ENCODE measurements at places on chromosomes 13 and 19. TPM values are rescaled to one million over a fixed set of nuclear protein-coding genes. Genes with fewer than 3 reads are reported as not detected.

GRCh38 chr19:682678-683320 lies 6.6 kb downstream of the FSTL3 start:
- no peak for DNase-seq

Gene STARD13
- total RNA-seq: 31.9 TPM

DNA sequence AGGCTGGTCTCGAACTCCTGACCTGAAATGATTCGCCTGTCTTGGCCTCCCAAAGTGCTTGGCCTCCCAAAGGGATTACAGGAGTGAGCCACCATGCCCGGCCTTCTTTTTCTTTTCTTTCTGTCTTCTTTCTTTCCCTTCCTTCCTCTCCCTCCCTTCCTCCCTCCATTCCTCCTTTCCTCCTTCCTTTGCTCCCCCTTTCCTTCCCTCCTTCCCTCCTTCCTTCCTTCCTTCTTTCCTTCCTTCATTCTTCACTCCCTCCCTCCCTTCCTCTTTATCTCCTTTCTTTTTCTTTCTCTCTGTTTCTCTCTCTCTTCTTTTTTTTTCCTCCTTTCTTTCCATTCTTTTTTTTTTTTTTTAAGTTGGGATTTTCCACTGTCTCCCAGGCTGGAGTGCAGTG lies 12.1 kb downstream of the C3 start:
- no peak for DNase-seq

DNA sequence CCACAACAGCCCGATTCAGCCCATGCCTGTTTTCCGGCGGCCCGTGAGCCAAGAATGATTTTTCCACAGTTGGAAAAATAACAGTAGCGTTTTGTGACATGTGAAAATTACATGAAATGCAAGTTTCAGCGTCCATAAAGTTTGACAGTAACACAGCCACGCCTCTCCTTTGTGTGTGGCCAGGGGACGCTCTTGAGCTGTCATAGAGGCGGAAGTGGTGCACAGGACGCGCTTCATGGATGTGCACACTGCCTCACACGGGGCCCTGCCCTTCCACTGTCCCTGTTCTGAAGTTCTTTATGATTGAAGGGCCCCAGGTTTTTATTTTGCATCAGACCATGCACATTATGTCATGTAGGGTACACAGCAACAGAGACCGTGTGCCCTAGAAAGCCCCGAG lies 12.4 kb upstream of the ELAVL1 start:
- DNase-seq: no peak

Gene CBY2
- total RNA-seq: not detected

Gene INSL3
- total RNA-seq: not detected

DNA sequence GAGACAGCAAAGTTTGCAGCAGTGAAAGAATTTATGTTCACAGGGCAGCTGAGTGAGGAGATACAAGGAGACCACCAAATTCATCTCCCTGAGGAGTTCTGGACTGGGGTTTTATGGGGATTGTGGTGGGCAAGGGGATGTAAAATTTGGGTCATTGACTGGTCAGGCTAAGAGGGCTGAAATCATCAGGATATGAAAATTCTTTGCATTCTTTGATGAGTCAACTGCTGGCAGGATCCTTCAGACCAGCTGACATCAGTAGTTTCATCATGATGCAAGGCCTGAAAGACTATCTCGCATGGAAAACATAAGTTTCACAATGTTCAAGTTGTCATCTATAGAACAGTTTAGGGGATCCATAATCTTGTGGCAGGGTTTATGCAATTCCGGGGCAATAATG lies 869.5 kb upstream of the PCDH9 start:
- peak; percentile 73 for DNase-seq

Gene ZNF610
- not detected for total RNA-seq

- DNase-seq: no peak
These were observed 42.8 kb downstream of the BICRA start for GRCh38 chr19:47651691-47652090.

All from MCF 10A (cell line).